NCI-H446 treated with DMSO at 0.1 percent for 48 hours (cell line): ENCODE measurements at places on chromosomes 5 and 9.

DNA sequence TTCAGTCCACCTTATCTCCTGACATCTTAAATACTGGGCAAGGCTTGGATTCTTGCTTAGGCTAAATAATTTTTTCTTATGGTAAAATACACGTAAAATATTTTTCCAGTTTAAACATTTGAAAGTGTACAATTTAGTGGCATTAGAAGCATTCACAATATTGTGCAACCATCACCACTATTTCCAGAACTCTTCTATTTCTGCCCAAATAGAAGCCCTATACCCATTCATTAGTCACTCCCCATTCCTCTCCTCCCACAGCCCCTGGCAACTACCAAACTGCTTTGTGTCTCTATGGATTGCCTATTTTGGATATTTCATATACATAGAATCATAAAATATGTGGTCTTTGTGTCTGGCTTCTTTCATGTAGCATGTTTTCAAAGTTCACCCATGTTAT, 57.6 kb downstream of the IL31RA start:
- no peak for DNase-seq

DNA sequence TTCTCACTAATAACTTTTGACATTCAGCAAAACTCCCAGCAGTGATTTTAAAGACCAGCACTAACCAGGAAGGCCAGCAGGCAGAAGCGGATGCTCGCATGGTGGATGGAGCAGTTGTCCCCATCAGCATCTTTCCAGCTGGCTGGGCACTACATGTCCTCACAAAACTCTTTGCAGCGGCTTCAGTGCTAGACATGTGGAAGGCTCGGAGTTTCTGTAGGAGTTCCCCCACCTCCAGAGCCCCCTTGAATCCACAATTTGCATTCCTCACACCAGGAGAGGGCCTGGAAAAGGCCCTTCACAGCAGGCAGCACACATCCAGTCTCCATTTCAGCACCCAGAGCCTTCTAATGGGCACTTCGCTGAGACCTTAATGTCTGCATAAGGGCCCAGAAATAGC, 85.6 kb downstream of the APTX start:
- DNase-seq: no peak

DNA sequence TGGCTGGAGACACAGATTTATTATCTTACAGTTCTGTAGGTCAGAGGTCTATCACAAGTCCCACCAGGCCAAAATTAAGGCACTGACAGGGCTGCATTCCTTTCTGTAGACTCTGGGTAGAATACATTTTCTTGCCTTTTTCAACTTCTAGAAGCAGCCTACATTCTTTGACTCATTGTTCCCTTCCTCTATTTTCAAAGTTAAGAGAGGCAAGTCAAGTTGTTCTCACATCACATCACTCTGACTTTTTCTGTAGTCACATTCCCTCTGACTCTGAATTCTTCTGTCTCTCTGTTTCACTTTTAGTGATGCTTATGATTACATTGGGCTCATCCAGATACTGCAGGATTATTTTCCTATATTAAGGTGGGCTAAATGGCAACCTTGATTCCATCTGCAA, 119.0 kb downstream of the MELK start:
- DNase-seq: no peak

GRCh38 chr5:112735702-112736101, 2.0 kb upstream of the APC start:
- no peak for DNase-seq

GRCh38 chr5:143084407-143084806, 314.2 kb downstream of the ARHGAP26 start:
- DNase-seq: no peak

GRCh38 chr5:178312880-178313282, 80.3 kb upstream of the PHYKPL start:
- no peak for DNase-seq

GRCh38 chr9:107409581-107410389, 79.8 kb downstream of the KLF4 start:
- DNase-seq: no peak

GRCh38 chr9:109270441-109270840, 50.4 kb downstream of the EPB41L4B start:
- no peak for DNase-seq
